Activated CD8-positive, alpha-beta T cell treated with anti-CD3 and anti-CD28 coated beads, Interleukin-2, amount 10 ng/mL, durations not matched to agents 7 days and 5 days (primary cell): ENCODE measurements at places on chromosomes 16 and 17. TPM values are rescaled to one million over a fixed set of nuclear protein-coding genes. Genes with fewer than 3 reads are reported as not detected.

The CYLD gene
- 129 TPM for total RNA-seq

The C16orf96 gene
- 0.13 TPM for total RNA-seq

DNA sequence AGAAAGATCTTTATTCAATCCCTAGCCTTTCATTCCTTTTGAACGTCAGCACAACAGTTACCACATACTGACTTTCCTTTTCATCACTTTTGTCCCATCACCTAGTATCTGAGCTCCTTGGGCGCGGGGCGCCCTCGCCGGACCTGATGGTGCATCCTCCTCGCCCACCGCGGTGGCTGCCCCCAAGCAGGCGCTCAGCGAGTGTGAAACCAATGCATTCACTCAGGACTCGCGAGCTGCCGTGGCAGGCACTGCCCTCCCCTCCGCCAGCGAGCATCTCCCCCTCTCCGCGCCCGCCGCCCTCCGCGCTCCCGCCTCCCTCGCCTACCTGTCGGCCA, 756 bp downstream of the KLHL11 start:
- H3K27ac ChIP-seq, result no peak overlapping the region
- peaks cover 21% of the 10 kb centered on the region for H3K36me3 ChIP-seq
- no peak for DNase-seq
- no peaks in the 10 kb centered on the region for H3K27me3 ChIP-seq
- H3K4me3 ChIP-seq, result no peak overlapping the region

The HOXB1 gene
- not detected for total RNA-seq

The MPO gene
- total RNA-seq, result not detected
